Hepatocyte (in vitro differentiated cells): ENCODE measurements at places on chromosomes 1 and 21. TPM values are rescaled to one million over a fixed set of nuclear protein-coding genes. Genes with fewer than 3 reads are reported as not detected.

DNA sequence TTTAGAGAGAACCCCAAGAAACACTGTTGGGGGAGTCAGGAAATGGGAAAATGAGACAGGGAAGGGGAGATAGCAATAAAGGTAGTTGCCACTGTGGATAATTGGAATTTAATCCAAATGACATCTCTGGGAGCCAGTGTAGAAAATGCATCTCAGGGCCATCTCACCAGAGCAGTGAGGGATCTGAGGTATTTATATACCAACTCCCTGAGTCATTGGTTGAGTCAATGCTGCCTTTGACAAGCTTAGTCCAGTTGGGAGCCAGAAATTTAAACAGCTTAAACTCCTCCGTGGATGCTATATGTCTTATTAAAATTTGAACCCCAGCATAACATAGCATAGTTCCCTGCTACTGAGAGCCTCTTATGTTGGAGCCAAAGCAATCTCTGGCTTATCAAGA lies 140.3 kb downstream of the SLC30A10 start:
- DNase-seq, result no peak

DNA sequence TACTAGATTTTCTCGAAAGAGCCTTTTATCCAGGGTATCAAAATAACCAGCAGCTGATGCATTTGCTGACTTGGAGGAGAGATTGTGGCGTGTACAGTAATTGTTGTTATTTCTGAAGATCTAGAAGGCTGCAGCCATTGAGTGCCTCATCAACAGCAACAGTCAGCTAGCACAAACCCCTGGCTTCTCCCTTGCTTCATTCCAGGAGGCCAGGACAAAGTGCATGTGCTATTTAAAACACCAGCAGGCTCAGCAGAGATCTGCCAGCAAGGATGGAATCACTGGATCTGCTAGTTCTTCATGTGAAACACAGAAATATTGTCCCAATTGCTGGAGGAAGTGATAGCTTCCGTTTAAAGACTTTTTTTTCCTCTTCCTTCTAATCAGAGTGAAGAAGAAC lies 2.8 kb upstream of the NGF start:
- peak; percentile 46 for DNase-seq

GRCh38 chr1:21293537-21294265 lies 3.4 kb upstream of the ECE1 start:
- no peak for DNase-seq

DNA sequence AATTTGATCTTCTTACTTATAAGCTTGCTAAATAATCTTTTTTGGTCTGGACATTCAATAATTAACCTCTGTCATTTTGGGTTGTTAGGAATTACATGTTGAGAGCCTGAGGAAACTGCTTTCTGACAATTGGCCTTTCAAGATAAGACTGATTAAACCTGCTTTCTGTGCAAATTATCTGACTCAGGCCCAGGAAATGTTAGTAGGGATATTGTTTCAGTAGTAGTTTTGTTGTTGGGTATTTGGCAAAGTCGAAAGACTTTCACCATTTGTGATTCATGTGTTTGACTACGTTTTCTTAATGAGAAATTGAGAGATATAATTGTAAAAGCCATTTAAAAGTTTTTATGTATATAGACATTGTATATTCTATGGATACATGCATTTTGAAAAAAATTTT lies 81.1 kb upstream of the GPR88 start:
- no peak for DNase-seq

DNA sequence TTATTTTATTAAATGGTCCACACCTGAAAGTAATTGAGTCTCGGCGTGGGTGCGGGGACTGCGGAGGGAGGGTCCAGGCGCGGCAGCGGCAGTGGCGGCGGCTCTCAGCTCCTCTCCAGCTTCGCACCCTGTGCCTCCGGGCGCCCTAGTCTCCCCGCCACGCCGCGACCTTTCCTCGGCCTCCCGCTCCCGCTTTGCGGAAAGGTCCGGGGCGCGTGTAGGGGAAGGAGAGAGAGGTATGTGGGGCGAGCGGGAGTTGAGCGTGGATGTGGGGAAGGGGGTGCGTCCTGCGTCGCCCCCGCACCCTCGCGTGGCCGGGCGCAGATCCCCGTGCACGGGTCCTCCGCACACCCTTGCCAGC lies 13.4 kb upstream of the ALX3 start:
- no peak for DNase-seq

GRCh38 chr1:210446479-210446878 lies 117.8 kb downstream of the HHAT start:
- DNase-seq, result peak; percentile 49

DNA sequence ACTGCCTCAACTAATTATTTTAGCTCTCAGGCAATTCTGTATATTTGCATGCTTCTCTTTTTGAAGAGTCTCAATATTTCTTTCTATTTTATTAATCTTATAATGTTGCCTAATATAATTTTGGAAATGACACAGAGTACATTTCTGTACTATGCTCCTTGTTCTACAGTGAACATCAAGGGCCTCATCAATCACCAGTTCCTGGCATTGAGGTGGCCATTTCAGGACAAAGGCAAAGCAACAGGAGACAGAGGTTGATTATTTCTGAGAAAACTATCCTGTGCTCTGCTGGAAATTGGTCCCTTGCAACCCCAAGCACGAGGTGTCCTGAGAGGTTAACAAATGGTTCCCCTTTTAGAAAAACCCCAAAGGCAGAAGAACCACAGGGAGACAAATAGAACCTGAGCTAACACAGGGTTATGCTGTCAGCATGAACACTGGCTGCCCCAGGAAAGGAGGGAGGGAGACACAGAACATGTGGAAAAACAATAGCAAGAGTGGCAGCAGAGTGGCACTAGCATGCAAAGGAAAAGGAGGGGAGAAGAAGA lies 63.9 kb upstream of the VAV3 start:
- no peak for DNase-seq

- no peak for DNase-seq
Observed at GRCh38 chr1:21312407-21312992, 22.2 kb upstream of the ECE1 start.

- no peak for DNase-seq
Observed at GRCh38 chr1:74913978-74914377, 181.0 kb downstream of the TYW3 start.

DNA sequence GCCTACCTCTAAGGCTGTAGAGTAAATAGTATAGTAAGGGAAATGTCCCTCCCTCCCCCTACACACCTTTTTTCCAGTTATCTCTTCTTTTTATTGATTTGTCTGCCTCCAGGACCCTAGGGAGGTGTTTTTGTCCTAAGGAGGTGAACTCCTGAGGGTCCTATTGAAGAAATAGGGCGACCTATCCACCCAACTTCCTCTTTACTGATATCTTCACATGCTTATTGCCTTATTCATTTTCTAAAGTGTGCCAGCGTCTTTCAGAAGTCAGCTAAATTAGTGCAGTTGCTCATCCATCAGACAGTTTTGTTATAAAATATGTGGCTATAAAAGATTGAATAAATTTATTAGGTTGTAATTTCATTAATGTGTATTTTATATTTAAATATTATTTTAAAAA lies 5.9 kb downstream of the BACH1 start:
- no peak for DNase-seq

- no peak for DNase-seq
Observed at GRCh38 chr1:107875689-107876088, 89.3 kb downstream of the VAV3 start.

- DNase-seq, result no peak
Observed at GRCh38 chr1:117114877-117115276, 6.7 kb downstream of the TRIM45 start.

- DNase-seq, result no peak
Observed at GRCh38 chr1:210527091-210527490, 198.4 kb downstream of the HHAT start.

DNA sequence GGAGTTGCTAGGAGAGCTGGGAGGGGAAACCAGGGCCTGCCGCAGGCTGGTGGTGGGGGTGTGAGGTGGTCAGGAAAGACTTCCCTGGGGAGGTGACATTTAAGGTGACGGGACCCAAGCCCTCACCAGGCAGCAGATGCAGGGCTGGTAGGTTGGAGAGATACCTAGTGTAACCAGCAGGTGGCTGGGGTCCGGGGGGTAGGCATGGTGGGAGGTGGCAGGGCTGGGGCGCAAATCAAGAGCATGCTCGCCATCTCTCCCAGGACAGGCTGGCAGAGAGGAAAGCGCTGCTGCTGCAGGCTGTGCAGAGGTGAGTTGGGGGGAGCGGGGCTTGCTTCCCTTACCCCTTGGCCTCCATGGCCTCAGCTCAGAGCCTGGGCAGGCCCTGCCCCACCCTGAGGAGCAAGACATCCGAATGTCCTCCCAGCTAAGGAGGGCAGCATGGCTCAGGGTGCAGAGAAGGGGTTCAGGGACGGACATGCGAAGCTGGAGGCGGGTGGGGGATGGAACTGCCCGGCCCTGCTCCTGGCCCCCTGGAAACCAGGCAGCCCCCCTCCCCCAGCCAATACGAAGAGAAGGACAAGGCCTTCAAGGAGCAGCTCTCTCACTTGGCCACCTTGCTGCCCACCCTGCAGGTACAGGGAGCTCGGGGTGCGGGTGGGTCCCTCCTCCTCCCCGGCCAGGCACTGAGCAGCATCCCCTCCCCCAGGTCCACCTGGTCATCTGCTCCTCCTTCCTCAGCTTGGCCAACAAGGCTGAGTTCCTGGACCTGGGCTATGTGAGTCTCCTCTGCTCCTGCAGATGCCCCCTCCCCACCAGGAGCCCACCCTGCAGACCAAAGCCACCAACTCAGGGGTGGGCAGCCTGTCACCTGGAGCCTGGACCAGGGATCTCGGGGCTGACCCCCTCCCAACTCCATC lies 4.0 kb downstream of the RNF207 start:
- DNase-seq, result no peak

DNA sequence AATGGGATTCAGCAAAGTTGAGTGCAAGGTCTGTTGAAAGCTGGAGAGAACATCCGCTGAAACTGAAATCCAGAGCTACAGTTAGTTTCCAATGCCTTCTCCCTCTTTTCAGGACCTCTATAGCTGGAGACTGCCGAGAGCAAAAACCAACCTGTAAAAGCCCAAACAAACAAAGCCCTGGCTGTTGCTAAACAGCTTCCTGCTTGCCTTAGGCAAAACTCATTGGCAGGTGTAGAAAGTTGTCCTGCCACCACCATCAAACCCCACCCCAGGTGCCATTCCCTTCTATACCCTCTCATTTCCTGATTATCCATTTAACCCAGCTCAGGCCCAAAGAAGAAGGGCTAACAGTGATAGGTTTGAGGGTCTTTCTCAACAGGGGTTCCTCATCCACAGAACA lies 24.7 kb downstream of the SCYL3 start:
- DNase-seq, result no peak

DNA sequence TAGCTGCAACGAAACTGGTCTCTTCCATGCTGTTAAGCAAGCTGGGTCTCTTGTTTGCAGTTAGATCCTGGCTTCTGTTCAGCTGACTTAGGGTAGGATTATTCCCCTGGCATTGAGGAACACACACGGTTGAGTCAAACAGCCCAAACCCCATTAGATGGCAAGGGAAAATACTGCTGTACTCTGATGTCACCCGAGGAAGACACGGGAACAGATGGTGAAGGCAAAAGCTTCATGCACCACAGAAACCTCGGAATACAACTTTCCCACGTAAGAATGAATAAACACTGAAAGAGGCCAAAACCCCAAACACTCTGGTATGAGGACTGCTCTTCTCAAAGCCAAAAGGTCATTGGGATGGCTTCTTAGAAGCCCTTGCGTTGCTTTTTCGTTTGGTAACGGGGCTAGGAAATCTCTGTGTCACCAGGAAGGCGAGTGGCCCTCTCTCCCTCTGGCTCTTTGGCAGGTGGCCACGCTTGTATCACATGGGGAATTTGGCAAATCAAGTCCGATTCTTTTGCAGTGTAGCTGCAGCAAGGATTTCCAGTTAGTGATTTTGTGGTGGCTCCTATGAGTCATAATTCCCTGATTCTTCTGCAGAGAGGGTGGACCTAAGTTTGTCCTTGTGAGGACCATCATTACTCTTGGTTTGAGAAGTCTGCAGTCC lies 16.7 kb upstream of the LYST start:
- peak; percentile 13 for DNase-seq

- no peak for DNase-seq
Observed at GRCh38 chr21:14480411-14481031, 65.6 kb downstream of the SAMSN1 start.

DNA sequence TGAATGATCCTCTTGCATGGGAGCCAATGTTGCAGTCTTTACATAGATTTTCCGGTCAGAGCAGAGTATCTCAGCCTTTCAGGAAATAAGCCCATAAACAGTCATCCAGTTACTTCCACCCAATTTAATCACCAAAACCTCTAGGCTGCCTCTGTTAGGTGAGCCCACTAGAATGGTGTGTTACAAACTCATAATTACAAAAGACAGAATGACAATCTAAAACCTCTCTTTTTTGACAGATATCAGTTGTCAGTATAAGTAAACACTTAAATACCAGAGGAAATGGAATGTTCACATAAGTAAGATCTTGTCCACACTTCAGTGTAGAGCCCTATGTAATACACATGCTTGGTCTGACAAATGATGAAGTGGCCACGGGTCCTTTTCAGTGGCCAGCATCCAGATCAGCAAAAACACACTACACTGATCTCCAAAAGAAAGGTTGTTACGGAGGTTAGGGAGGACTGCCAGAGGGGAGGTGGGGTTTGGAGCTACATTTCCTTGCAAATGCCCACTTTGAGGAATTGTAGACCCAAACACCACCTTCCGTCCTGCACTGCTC lies 71.3 kb upstream of the FBXO28 start:
- no peak for DNase-seq

GRCh38 chr1:234691567-234691966 lies 81.6 kb upstream of the IRF2BP2 start:
- no peak for DNase-seq

DNA sequence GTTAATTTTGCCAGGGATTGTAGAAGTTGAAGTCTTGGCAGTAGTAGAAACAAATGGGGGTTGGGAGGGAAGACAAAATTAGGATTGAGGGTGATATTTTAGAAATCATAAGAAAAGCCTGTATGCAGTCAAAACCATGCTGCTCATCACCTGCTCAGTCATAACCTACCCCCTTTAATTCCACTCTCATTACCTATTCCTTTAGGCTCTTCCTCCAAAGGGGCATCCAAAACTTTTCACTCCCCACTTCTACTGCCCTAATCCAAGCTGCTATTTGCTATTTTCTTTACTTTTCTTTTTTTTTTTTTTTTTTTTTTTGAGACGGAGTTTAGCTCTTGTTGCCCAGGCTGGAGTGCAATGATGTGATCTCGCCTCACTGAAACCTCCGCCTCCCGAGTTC lies 11.5 kb downstream of the H3-3A start:
- DNase-seq, result no peak

- DNase-seq, result peak; percentile 39
Observed at GRCh38 chr1:12275370-12275769, 45.5 kb downstream of the VPS13D start.

DNA sequence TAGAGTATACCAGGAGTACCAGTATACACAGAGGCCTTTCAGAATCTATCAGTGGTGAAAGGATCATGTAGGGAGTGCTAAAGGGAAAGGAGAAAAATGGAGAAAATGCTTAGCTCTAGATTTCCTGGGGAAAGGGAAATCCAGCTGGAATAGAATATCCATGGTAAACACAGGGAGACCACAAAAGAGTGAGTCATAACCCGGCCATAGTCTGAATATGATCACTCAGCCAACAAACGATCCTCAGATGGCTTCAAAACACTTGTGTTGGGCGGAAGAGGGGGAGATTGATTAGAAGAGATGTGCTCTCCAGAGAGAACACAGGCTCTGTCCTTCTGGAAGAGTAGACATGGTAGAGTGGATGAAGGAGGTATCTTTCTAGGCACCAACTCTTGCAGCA lies 180.6 kb downstream of the PAPPA2 start:
- DNase-seq, result no peak

Gene LCE1A
- total RNA-seq, result not detected in 2 replicates

Gene GRIK1
- 2.3 and 3.0 TPM in 2 replicates for total RNA-seq

Gene ATP6V0B
- 195 and 216 TPM in 2 replicates for total RNA-seq

Gene KRTAP12-4
- not detected in 2 replicates for total RNA-seq

Gene CDA
- total RNA-seq, result 2.1 and 3.2 TPM in 2 replicates

Gene PTPRF
- 75.7 and 115 TPM in 2 replicates for total RNA-seq

Gene DNM3
- 0.88 and 1.5 TPM in 2 replicates for total RNA-seq

Gene OR2G3
- not detected in 2 replicates for total RNA-seq

Gene PCSK9
- 20.3 and 23.5 TPM in 2 replicates for total RNA-seq

Gene MNDA
- not detected in 2 replicates for total RNA-seq

Gene KCNC4
- total RNA-seq, result 1.3 and 2.1 TPM in 2 replicates
